ENCODE measurements at places on chromosomes 13 and 19.

DNA sequence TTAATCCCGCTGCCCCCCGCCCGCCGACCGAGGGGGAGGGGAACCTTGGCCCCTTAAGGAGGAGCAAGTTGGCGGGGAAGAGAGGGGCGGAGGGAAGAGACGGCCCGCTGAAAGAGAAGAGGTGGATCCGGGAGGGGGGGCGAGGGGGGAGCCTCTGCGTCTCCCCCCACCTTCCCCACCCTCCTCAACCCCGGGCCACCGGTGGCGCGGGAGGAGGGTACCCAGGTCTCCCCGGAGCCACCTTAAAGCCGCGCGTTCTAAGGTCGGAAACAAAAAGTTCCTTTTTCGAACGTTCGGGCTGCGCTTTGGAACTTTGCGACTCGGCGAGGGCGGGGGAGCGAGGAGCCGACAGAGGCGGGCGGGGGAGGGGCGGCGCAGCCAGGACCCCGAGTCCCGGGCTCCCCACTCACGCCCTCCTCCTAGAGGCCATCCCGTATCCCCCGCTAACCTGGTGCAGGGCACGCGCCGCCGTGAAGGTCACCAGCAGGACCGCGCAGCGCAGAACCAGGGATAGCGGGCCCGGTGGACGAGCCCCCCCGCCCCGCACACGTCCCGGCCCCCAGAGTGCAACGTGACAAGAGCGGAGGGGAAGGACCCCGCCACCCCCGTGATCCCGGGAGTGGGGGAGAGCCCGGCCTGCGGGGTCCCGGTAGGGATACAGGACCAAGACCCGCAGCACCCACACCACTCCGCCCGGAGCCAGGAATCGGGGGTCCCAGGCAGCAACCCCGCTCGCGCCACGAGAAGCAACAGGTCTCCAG is 659 bp downstream of the ERF start:
- peak; percentile 13 for DNase-seq

- DNase-seq, result no peak
These were observed 178.2 kb upstream of the TSHZ3 start for GRCh38 chr19:31527443-31527842.

DNA sequence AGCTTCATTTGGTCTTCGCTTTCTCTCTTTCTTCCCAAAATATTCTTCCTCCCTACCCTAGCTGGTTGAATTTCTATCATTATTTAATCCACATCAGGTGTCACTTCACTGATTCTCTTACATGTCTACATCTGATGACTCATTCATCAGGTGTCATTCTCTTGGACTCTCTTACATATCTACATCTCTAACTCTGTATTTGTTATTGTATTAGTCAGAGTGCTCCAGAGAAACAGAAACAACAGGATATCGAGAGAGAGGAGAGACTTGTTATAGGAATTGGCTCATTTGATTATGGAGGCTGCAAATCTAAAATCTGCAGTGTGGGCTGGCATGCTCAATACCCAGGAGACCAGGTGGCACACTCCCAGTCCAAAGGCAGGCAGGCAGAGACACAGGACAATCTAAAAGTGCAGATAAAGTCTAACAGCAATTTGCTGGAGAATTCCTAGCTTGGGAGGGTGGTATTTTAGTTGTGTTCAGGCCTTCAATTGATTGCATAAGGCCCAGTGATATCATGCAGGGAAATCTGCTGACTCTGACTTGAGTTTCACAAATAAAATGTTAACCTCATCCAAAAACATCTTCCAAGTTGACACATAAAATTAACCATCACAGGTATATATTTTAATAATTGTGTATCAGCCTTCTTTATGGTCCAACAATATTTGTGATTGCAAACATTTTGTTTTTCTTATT is 541.4 kb upstream of the SLITRK5 start:
- DNase-seq, result no peak

DNA sequence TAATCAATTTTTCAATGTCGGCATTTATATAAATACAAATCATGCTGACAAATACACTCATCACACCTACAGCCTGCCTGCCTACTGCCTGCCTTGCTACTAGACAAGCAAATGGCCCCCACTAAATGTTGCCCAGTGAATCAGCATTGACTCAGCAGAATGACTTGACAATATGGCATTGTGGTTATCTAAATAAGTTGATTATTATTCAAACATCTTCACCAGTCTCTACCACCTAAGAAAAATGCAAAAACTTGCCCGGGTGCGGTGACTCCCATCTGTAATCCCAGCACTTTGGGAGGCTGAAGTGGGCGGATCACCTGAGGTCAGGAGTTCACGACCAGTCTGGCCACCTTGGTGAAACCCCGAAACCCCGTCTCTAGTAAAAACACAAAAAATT is 296.1 kb downstream of the PCDH9 start:
- no peak for DNase-seq

DNA sequence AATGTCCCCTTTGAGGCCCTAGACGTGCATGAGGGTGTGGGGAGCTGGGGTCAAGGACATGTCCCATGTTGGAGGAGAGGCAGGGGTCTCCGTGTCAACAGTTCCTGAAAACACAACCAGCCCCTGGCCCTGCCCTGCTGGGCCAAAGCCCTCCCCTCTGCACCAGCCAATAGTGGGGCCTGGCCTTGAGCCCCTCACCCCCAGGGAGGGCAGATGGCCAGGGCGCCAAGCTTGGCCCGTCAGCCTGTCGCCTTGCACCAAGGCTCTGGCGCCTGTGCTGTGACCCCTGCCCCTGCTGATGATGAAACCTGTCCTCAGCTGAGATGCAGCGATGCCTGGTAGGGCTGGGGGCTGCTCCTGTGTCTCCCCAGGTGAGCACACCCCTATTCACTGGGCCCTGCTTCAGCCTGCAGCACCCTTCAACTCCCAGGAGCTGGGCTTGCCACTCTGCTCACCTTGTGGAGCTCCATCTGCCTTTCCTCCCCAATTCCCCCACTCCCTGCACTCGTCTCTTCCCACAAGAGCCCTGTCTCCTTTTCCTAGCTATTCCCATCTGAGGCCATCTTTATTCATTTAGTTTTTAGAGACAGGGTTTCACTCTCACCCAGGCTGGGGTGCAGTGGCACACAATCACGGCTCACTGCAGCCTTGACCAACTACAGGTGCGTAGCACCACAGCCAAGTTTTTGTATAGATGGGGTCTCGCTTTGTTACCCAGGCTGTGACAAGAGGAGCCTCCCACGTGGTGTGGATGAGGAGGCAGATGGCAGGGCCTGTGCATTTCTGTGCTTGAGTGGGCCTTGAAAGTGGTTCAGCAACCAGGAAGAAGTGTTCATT is 2.1 kb upstream of the HAMP start:
- no peak for DNase-seq

DNA sequence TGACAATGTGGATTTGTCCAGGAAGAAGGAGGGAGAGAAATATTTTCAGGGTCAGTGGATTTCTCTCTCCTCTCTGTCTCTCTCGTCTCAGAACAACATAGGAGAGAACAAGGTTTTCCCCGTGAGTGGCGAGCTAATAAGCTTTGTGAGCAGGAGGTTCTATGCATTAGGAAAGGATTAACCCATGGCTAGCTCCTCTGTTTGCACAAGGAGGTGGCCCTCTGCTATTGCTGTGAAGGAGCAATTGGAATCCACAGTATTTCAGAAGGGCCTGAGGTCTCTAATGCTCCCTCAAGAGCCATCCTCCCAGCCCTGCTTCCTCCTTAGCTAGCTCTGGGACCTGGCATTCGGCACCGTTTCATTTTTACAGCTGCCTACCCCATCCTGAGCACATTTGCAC is 288.9 kb upstream of the MAB21L1 start:
- DNase-seq, result no peak

DNA sequence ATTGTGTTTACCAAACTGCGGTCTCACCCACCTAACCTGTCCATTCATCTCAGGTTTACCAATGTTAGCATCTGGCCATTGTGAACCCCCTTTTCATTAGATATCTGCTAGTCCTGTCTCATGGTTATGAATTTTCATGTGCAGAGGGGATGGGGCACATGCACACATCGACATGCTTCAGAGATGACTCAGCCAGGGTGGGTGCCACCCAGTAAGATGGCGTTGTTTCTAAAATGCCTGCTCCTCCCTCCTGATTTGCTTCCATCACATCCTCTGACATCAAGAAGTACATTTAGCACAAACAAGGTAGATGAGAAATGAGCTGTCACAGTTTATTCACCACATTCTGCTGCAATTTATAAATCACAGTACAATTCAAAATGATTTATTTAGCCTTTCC is 51.3 kb downstream of the GPALPP1 start:
- DNase-seq, result no peak

- DNase-seq, result no peak
These were observed 173.6 kb downstream of the NUFIP1 start for GRCh38 chr13:44815623-44816022.

- DNase-seq, result no peak
These were observed 189.3 kb upstream of the GPR12 start for GRCh38 chr13:26949701-26950502.

GRCh38 chr19:13613447-13613846 is 107.2 kb upstream of the CACNA1A start:
- no peak for DNase-seq

DNA sequence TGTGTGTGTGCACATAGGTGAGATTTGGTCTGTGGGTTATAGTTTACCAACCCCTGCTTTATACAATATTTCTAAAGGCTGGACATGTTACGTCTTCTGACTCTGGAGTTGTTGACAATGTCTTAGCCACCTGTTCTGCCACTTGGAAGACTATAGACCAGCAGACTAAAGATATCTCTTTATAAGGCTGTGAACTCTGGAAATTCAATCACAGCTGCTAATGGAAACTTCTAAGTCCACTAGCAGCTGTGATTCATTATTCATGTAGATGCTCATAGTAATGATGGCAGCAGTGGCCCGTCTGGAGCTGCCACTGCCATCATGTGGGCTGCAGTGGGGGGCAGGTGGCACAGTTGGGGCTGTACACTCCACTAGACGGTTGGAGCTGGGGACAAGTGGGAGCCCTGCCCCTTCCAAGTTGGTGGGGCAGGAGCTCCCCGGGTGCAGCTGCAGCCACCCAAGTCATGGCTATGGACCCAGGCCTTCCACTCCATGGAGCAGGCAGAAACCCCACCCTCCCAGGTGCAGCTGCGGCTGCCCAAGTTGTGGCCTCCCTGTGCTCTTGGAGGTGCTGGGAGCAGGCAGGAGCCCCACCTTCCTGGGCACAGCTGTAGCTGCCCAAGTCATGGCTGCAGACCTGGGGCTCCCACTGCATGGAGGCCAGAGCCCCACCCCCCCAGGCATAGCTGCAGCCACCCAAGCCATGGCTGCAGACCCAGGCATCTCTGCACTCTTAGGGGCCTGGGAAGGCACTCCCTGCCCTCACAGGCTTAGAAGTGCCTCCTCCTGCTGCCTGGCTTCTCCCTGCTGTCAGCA is 8.8 kb downstream of the IGFL4 start:
- no peak for DNase-seq

DNA sequence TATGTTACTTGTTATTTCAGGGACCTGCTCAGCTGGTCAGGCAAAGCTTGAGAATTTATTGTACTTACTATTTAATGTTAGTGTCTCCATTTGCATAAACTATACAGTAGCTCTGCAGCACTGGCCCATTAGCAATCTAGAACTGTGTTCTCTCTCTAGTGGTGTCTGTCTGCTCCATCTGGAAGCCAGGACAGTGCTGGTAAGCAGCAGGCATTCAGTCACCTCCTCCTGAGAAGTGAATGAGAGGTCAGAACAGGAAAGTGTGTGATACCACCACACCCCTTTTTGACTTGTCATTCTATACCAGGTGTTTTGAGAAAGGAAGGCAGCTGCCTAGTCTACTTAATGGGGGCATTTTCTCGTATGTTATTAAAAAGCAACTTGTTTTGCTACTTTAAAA is 3.9 kb downstream of the COG3 start:
- no peak for DNase-seq

DNA sequence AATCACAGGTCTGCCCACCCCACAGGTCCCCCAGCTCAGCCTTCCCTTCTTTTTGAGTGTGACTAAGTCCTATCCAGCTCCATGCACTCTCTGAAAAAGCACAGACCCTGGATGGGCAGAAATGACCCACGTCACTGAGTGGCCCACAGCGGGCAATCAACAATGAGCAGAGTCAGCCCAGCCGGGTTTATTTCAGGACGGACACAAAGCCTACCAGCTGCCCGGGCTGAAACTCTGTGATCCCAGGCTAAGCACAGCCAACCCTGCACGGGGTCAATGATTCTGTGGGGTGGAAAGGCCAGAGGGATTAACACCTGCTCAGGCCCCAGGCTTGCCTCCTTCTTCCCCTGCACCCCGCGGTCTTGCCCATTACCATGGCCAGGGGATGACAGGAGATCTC is 8.4 kb downstream of the NAPA start:
- no peak for DNase-seq

DNA sequence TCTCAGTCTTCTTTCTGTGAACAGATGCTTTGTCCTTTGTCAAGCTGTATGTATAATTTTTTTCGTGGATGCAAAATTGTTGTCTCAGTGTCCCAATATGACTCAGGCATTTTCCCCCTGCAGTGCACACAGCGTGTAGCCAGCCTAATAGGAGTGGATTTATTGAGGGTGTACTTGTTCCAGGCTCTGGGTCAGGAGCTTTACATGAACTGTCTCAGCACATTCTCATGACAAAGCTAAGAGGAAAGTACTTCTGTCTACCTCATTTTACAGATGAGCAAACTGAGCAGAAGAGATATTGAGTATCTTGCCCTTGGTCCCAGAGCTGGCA is 50.8 kb downstream of the STK24 start:
- no peak for DNase-seq

DNA sequence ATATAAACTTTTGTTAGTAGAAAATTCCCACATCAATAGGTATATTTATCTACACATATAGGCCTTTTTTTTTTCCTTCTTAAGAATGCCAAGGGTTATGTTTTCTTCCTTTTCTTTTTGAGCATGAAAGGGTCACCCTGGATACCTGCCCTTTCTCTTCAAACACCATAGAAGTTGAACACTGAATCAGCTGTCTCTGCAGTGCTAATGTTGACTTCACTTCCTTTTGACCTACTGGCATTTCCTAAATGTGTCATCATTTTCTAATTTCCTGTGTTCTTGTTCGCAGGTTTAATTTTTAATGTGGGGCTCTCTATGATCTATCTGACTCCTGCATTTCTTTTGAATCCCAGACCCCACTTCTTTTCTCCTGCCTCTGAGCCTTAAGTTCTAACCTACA is 532.0 kb downstream of the GPC6 start:
- no peak for DNase-seq

DNA sequence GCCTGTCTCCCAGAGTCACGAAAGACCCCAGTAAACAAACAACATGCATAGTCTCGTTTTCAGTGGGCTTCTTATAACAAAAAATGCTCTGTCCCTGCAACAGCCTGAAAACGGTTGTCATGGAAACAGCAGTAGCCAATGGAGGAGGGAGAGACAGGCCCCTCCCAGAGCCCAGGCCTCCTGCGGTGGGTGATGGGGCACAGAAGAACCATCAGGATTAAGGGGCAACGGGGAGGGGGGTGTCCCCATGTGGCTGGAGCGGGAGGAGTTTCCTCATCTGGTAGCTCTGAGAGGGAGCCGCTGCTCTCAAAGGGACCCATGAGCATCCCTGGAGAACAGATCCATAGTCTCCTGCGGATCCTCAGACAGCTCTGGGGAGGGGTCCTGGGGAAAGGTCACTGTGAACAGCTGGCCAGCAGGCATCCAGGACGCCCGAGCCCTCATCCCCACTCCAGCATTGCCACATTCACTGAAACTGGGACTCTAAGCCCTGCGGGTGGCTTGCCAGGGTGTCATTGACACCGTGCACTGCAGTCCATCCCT is 37.5 kb upstream of the PNMA8B start:
- DNase-seq, result no peak

- no peak for DNase-seq
These were observed 74.9 kb upstream of the SPATA13 start for GRCh38 chr13:24085662-24086061.
